ENCODE measurements at places on chromosomes 4 and X.
A peak's percentile ranks its signal among the peaks of the same experiment; 100 is the strongest.

DNA sequence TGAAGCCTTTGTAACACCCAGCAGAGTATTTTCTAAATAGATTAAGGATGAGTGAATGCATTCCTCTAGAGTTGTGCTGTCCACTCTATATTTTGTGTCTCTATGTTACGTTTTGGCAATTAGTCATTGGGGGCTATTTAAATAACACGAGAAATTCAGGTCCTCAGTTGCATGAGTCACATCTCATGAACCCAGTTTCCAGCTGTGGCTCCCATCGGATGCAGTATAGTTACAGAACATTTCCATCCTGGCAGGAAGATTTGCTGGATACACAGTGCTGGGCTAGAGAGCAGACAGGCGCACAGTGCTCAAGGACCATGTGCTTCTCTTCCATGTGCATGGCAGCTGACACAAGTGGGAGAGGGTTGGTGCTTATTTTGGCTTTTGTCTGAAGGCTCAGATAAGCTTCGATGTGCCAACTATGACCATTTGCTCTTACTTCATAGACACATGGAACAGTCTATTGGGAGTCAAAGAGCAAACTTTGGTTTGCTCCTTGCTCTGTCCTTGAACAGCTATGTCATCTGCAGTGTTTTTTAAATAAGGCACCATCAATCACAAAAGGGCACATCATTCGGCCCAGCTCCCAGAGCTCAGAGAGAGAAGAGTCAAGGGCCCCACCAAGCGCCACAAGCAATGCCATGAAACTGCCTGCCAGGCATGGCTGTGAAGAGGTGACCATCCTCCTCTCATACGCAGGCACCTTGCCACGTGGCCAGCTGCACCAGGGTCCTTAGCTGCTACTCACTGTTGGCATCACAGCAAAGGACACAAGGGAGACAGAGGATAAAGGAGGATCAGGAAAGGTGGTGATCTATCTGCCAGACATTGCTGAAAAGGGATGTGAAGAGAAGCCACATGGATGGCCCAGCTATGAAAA lies 8.1 kb upstream of the STS start:
- DNase-seq, result no peak

GRCh38 chrX:46398126-46398525 lies 147.1 kb downstream of the ZNF674 start:
- DNase-seq, result no peak

DNA sequence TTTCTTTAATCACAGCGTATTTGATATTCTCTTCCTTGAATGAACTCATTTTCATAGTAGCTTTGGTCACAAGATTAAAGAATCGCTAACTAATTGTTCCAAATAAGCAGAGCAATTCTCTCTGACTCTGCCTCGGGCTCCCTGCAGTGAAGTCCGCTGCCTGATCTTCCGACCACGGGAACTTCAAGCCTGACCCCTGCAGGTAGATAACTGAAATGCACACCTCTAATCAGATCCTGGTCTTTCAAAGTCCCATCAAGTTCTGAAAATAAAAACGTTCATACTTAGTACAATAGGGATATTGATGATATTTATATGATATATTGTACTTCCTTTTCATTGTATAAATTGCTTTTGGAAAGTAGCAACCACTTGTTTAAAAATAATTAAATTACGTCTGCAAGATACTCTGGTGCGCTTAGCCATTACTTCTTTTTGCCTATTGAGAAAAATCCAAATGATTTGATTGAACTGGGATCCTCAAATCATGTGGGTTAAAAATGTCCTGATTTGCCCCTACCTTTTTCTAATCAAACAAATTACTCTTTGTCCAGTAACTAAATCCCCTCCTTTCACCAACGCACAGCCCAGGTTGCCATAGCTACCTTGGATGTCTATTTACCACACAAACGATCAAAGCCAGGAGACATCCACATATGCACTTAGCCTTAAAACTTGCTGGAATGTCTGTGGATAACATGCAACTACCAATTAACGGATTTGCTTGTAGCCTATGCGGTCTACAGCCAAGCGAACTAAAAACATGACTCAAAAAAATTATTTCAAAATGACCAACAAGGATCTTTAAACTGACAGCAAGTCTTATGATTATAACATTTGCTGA lies 4.2 kb downstream of the MID1 start:
- no peak for DNase-seq

GRCh38 chrX:151726751-151727150 lies 7.8 kb upstream of the CNGA2 start:
- DNase-seq, result no peak

DNA sequence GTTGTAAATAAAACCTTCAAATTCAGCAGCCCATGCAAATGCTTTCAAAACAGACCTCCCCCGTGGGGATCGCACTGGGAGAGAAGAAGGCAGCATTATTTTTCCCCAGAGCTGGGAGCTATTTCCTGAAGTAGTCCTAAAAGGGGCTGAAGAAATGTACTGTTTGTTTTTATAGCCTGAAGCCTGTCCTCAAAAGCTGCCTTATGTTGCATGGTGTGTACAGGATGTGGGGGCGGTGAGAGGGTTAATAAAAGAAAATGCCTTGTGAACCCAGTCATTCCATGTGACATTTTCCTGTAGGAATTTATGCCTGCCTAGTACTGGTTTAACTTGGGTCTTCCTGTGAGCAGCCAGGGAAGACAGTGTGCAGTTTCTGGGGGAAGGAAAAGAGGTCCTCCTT lies 144.1 kb downstream of the SOWAHB start:
- no peak for DNase-seq

DNA sequence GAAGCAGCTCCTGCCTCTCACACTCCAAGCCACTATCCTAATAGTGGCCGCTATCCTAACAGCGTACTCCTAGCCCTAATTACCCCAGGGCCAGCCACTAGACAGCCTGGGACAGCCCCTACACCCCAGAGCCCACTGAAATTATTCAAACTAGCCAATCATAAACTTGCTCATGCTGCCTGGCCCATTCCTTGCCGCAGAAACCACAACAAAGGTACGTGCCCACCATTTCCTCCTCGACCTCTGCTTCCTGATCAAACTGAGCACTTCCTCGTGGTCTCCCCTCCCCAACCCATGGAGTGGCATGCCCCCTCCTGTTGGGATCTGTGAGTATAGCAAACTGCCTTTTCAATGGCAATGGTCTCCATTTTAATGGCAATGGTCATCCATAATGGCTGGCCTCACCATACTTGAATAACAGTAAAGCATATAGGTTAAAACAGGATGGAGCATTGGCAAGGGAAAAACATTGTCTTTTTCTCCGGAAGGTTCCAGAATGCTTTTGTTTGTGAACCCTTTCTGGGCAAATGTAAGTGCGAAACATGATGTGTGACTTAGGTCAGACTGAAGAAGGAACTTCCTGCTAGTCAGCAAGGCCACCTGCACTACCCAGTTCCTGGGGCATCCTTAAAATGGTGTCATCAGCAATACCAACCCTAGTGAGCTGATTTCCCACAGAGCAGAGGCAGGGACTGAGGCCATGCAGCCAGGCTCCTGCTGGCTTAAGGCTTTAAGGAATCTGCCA lies 107.1 kb upstream of the ATP6AP2 start:
- no peak for DNase-seq

- DNase-seq, result peak; percentile 83
These were observed 51.8 kb downstream of the RBPJ start for GRCh38 chr4:26372525-26373172.

DNA sequence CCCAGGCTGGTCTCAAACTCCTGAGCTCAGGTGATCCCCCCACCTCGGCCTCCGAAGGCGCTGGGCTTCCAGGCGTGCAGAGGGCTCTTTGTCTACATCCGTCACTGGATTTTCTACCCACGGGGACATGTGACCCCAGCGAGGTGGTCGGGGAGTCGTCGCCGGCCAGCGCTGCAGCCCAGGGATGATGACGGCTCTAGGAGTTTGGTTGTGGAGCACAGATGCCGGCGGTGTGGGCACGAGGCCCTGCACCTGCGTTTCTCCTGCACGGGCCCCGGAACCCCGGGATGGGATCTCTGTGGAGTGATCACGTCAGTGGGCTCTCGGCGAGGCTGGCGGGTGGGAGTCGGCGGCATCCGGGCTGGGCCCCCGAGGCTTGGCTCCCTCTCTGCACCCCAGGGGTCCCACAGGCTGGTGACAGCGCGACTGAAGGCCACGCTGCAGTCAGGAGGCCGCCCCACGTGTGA lies 9.1 kb upstream of the GTPBP6 start:
- no peak for DNase-seq

- DNase-seq, result no peak
These were observed 169.2 kb upstream of the LEF1 start for GRCh38 chr4:108337923-108338322.

- no peak for DNase-seq
These were observed 292.4 kb downstream of the SLC7A11 start for GRCh38 chr4:137949746-137950145.

GRCh38 chr4:127015667-127016117 lies 617.1 kb upstream of the INTU start:
- DNase-seq, result no peak

- DNase-seq, result no peak
These were observed 359.2 kb downstream of the EPHA5 start for GRCh38 chr4:65311120-65311519.

GRCh38 chr4:37652747-37653527 lies 33.2 kb downstream of the RELL1 start:
- no peak for DNase-seq

DNA sequence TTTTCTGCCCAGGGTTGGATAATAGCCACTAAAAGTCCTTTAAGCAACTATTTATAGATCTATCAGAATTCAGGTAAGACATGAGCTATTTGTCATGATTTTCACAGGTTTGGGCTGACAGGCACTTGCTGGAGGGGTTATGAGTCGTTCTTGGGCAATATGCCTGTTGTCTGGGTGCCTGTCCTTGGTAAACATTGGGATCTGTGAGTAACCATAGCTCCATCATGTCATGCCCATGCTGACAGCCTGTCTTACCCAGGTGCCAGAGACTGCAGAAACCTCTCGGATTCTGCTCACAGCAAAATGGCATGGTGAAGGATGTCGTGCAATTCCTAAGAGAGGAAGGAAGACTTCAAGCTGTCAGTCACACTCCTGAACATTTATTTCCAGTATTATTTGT lies 116.0 kb upstream of the PUDP start:
- no peak for DNase-seq

- no peak for DNase-seq
These were observed 52.5 kb downstream of the GBA3 start for GRCh38 chr4:22745234-22745633.

GRCh38 chr4:39825741-39826231 lies 127.8 kb downstream of the UBE2K start:
- no peak for DNase-seq

DNA sequence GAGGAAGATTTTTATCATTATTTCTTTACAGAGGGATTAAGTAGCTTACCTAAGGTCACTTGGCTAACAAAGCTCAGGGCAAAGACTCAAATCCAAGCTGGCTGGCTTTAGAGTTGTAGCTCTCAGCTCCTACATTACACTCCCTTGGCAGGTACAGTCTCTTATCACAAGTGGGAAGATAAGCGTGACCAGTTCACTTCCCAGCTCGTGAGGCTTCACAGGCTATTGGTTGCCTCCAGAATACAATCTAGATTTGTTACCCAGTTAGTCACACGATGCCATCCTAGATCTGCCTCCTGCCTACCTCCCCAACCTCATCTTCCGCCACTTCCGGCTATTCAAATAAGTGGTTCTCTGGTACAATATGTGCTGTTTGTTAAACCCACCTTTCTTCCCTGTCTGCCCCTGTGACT lies 3.7 kb downstream of the MMRN1 start:
- peak; percentile 43 for DNase-seq

DNA sequence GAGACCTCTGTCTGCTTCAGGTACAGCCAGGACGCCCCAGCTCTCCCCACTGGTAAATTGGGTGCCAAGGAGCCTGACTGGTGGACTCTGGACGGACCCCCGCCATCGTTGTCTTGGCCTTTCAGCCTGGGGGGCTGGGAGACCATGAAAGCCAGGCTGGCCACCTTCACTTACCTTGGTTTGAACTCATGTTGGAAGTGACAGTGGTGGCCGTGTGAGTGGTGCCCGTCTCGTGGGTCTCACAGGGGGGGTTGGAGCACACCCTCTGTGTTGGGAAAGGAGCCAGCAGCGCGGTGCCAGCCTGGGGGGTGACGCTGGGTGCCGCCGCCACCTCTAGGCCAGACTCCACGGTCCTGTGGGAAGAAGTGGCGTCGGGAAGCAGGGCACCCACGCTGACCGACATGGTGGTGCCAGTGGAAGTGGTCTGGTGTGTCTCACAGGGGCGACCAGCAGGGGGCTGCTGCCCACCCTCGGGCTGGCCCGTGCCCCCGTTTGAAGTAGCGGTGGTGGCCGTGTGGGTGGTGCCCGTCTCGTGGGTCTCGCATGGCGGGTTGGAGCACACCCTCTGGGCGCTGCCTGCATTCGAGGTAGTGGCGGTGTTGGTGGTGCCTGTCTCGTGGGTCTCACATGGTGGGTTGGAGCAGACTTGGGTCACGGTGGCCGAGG lies 9.6 kb upstream of the RENBP start:
- no peak for DNase-seq

All from KG1 (cell line).